ENCODE measurements at places on chromosomes 5 and 9.

GRCh38 chr9:118273048-118273447 lies 568.8 kb downstream of the TLR4 start:
- DNase-seq, result no peak

DNA sequence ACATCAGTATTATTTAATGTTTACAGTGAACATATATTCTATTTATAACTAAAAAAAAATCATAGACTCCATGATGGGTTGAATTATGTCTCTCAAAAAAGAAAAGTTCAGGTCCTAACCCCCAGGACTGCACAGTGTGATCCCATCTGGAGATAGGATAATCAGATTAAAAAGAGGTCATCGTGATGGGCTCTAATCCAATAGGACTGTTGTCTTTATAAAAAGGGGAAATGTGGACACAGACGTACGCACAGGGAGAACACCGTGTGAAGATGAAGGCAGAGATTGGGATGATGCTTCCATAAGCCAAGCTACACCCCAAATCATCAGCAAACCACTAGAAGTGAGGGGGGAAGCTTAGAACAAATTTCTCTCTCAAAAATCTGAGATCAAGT lies 221.4 kb downstream of the SNX18 start:
- no peak for DNase-seq

DNA sequence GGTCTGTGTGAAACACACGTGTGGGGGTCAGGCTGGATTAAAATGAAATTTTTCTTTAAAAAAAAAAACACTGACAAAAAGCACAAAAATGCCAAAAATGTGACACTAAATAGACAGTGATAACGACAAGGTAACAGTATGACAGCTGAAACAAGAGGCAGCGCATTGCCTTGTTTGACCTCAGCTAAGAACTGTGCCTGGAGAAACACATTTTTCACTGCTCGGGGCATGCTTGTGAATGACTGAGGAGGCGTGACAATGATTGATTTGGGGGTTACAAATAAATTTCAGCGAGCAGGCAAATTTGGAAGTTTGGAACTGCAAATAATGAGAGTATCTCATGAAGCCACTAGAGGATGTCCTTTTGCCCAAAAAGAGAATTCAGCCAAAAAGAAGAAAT lies 44.2 kb upstream of the SPATA31C2 start:
- DNase-seq, result no peak

GRCh38 chr9:111599092-111599954 lies at the start of gene PTGR1:
Gene PTGR1, minus strand, starts transcription at chr9:111599647. Its CDS starts 2,225 bp downstream, at chr9:111597422.
- DNase-seq, result no peak

DNA sequence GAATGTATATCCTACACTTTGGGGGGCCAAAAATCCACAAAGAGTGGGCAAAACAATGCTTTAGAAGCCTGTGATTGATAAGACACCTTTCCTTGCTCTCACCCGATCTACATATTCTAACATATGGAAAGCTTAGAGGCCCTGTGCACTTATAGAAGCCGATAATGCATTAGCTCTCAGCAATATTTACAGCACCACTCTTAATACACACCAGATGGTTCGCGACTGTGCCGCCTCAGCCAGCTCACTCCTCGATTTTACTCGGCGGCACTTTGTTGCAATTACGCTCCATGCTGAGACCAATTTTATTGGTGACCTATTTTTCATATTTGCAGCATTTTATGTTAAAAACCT lies 18.8 kb downstream of the NR2F1 start:
- no peak for DNase-seq

GRCh38 chr5:569868-570361 lies 42.2 kb upstream of the CEP72 start:
- DNase-seq, result no peak
